Right hindlimb (tissue), 1 donor: ENCODE measurements at places on chromosomes 3 and 15.

DNA sequence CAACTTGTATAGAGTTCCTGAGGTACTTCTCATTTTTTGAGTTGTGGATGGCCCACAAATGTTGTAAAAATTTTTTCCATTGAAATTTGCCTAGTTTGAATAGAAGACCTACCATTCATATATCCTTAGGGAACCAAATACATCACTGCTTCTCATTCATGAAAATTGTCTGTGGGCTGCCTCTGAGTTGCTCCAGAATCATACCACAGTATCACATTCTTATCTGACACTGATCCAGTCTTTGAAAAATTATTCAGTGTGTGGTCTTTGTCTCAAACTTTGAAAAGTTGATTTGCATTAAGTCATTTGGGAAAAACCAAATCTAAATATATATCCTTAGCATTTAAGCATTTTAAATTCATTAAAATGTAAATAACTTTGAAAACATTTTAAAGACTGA is 321.1 kb downstream of the LSAMP start:
- no peak for DNase-seq

DNA sequence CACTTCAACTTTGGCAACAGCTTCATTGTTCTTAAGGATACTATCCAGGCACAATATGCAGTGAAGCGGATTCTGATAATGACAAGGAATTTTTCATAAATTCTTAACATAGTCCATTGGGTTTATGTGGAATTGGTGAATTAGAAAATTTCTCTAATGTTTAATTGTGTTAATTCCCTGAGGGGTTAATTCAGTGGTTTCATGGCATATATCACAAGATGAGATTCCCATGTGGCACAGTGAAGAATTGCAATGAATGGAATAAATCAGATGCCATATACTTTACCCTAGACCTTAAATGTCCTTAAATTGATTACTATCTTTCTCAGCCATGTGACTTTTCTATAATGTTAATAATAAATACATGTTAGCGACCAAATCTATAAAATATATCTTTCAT is 1244.1 kb downstream of the ROBO2 start:
- no peak for DNase-seq

DNA sequence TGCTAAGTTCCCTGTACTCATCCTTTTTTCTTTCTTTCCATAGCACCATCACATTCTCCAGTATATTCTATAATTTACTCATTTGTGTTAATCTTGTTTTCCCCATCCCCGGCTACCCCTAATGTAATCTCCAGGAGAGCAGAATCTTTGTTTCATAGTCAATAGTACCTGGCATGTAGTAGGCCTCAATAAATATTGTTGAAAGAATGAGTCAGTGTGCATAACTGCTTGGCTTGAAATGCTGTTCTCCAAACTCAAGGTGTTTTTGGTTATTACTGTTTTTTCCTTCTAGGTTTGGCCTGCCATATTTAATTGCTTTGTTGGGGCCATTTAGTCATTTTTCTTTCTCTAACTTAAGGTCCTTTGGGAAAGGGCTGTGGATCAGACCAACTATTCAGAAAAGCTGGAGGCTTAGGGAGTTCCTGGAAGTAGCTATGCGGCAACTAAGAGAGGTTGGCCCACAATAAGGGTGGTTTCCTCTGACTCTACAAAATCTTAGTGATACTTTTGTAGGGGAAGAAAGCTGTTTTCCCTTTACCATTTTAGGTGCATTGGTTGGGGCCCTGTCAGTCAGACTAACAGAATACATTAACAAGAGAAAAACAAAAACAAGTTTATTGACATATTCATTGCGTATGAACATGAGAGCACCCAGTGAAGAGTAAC is 28.4 kb downstream of the KAT2B start:
- no peak for DNase-seq

DNA sequence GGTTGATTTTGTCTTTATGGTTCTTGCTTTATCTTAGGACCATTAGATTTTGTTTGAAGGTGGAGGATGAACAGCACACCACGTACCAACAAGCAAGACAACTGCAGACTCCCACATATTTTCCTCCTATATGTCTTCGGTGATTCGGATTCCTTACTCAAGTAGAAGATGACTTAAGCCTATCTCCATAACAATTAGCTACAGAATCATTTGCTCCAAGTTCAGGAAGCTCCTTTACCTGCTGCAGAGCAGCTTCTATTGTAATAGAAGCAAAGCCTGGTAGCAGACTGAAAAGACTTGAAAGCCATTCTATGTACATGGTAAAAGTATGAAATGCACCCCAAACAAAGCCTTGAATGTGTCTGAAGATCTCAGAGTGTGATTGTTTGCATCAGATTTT is 229.0 kb downstream of the SOX2 start:
- DNase-seq = no peak

- no peak for DNase-seq
Observed at GRCh38 chr3:63588895-63589294, 63.6 kb upstream of the SNTN start.

GRCh38 chr3:194009892-194010533 is 125.9 kb upstream of the HES1 start:
- no peak for DNase-seq

DNA sequence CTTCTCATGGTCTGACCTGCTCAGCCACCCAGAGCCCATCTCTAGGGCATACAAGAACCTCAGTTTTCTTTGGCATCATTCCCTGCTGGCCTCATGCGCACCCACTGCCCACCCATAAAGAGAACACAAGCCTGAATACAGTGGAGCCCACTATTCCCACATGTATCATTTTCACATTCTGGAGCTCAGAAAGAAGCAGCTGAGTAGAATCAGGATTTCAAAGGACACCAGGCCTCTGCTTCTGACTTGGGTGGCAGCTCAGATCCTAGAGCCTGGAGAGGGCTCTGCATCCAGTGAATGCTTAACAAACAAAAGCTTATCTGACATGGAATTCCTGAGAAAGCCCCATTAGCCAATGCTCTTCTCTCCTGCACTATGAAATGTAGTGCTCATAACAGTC is 34.7 kb downstream of the RBP2 start:
- no peak for DNase-seq

DNA sequence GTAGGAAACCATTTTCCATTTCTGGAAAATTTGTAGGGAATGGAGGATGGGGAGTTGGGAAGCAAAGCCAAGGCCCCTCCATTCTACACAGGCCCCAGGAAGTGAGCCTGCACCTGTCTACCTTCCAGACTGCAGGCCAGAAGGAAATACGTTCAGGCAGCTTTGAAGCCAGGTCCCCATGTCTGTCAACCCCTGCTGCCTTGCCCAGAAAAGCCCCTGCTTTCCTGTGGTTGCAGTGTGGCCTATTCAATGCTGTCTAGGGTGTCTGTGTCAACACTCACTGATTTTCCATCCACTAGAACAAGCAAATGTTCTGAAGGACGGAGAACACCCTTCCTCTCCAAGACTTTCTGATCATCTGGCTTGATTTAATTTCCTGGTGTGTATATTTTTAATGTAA is 281.9 kb downstream of the TLE3 start:
- DNase-seq = no peak

DNA sequence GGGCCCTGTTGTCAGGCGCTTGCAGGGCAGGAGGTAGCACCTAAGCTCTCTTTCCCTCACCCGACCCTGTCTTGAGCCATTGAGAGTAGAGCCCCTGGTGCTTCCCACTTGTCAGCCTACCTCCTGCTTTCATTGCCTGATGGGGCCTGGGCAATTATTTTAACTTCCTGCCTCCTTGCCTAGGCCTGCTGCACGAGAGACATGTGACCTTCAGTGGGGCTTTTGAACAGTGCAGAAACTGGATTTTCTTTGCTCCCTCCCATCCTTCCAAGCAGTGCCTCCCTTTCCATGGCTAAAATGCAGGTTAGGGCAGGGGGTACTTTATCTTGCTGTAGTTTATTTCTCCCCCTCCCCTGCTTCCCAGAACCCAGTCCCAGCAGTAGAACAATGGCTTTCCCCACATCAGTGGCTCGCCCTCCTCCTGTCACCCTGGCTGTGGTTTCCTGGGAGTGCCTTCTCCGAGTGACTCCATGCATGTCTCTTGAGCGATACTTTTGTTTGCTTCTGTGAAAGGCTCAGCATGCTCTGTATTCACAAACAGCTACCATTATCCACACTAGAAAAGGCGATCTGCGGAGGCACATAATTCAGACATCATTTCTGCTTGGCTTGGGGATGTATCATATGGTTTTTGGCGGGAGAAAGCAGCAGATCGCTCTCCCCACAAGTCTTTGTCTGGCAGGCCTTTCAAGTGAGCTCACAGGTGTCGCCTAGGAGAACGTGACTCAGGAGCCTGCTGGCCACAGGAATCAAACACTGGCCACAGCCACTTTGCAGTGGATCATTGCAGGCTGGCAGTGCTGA is 24.1 kb downstream of the PDIA5 start:
- DNase-seq = no peak

- DNase-seq = no peak
Observed at GRCh38 chr15:25795061-25795460, 68.1 kb downstream of the ATP10A start.

DNA sequence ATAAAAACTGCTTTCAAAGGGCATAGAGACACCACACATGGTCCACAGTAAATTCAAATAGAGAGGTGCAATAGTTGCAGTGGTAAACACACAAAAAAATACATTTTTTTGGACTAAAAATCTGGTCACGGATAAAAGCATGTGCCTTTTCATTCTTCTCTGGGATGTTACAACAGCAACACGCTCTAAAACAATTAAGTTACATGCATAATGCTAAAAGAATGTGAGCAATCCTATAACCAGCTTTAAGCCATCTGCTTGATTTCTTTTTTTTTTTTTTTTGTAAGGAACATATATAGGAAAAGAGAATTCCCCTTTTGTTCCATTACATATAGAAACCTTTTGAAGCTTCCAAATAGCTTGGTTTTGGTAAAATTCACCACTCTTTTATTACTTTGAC is 20.0 kb downstream of the WNT5A start:
- no peak for DNase-seq

- DNase-seq = peak; percentile 21
Observed at GRCh38 chr3:193046371-193046770, 128.7 kb upstream of the MB21D2 start.

DNA sequence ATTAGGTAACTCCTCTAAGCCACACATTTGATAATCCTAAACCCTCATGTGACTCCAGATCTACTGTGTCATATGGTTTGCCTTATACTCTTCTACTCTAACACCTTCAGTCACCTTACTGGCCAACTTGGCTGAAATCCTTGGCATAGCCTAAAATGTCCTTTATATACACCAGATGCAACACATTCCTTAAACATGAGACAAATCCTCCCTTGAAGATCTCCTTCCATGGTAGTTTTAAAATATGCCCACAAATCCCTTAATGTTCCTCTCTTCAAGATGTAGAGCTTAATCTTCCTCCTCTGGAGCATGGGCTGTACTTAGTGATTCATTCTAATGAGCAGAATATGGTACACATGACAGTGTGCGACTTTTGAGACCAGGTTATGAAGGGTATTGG is 238.9 kb downstream of the SUCLG2 start:
- DNase-seq = no peak

DNA sequence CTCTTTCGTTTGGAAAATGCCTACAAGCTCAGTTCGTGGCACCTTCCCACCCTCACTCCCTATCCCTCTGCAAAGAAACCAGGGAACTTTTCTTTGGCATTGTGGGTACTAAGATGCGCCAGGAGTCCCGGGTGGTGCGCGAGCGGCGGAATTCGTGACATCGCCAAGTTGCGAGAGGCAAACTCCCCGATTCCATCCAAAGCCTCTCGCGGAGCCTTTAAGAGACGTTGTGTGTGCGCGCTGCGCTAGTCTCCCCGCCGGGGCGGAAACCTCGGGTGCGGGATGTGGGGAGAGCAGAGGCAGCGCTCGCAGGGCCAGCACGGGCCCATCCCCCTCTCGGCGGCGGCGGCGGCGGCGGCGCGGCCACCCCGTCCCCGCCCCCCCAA is 443 bp upstream of the NR2F2 start:
- no peak for DNase-seq

DNA sequence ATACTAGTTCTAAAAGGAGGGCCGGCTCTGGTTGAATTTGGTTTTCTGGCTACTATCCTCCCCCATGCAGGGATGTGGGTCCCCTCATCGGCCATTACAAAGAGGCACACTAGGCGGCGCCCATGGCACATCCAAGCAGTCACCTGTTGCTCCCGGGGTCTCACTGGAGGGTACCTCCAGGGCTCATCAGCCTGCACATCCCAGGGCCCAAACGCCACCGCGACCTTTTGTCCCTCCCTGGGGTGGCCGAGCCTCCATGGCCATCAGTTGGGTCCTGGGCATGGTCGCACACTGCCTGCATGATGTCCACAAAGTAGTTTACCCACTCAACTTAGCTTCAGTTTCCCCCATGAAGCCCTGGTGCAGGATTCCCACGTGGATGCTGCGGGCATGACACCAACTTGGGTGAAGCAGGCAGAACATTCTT is 28.3 kb downstream of the IDH3A start:
- DNase-seq = no peak

GRCh38 chr15:88894819-88895767 is at the start of gene HAPLN3:
TSS of gene HAPLN3 (minus strand) at chr15:88895544. CDS start at chr15:88887298, 8,246 bp downstream.
- peak; percentile 57 for DNase-seq

DNA sequence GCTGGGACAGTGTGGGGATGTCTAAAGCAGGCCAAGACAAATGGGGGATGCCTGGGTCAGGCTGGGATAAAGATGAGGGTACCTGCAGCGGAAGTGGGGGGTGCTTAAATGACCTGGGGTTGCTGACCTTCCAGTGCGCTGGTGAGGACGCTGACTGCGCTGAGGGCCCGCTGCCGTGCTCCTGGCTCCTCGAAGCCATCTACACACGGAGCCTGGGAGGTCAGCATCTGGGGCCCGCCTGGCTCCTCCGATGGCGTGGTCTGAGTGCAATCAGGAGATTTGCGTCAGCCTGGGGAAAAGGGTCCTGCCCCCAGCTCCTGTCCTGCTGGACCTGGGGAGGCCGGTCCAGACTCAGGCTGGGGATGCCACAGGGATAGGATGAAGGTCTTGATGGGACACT is 50.7 kb downstream of the SCN5A start:
- DNase-seq = no peak

- no peak for DNase-seq
Observed at GRCh38 chr3:117746066-117746465, 1036.5 kb downstream of the TUSC7 start.

GRCh38 chr15:100801256-100801900 is 78.3 kb upstream of the ALDH1A3 start:
- no peak for DNase-seq

DNA sequence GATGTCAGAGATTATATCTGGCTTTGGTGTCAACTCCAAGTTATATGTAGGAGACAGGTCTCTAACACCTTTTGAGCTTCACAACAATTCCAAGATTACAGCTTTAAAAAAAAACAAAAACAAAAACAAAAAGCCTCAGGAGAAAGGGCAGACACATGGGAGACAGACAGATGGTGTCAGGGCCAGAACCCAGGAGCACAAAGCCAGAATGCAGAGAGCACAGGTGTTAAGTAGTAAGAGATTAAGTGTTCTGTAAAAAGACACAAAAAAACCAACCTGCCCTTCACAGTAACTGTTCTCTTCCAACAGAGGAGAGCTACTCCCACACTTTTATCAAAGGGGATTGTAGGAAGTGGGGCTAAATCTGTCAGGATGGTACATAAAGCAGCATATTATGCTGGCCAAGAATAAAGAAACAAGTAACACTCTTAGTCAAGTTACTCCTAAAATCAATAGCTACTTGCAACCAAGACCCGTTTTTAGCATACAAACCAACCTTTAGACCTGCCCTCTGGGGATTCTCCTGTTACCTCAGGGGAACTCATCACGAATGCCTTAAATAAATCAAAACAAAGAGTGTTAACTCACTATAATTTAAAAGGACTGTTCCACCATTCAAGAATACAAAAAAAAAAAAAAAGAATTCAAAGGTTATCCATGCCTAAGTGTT is 5.9 kb downstream of the CPEB1 start:
- no peak for DNase-seq

GRCh38 chr15:51240066-51240465 is 98.3 kb downstream of the CYP19A1 start:
- no peak for DNase-seq
